Body of pancreas (tissue), 4 donors: ENCODE measurements at places on chromosomes 13 and 19.

GRCh38 chr13:64912141-64912540 lies 2318.0 kb downstream of the PCDH9 start:
- DNase-seq, result no peak

GRCh38 chr19:33705860-33706259 lies 84.1 kb downstream of the CHST8 start:
- no peak for DNase-seq

DNA sequence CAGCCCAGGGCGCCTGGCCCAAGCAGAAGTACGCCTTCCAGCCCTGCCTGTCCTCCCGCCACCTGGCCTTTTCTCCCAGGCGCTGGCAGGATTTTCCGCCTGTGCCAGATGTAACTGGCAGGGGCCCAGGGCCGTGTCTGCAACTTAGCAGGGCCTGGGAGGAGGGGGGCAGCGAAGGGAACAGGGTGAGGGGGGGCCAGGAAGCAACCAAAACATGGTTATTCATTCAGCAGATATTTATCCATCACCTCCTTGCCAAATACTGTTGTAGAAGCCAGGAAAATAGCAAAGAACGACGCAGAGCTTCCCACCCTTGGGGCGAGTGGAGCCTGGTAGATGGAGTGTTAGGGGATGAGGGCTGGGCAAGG lies 5.6 kb downstream of the TLE6 start:
- peak; percentile 97 for DNase-seq

DNA sequence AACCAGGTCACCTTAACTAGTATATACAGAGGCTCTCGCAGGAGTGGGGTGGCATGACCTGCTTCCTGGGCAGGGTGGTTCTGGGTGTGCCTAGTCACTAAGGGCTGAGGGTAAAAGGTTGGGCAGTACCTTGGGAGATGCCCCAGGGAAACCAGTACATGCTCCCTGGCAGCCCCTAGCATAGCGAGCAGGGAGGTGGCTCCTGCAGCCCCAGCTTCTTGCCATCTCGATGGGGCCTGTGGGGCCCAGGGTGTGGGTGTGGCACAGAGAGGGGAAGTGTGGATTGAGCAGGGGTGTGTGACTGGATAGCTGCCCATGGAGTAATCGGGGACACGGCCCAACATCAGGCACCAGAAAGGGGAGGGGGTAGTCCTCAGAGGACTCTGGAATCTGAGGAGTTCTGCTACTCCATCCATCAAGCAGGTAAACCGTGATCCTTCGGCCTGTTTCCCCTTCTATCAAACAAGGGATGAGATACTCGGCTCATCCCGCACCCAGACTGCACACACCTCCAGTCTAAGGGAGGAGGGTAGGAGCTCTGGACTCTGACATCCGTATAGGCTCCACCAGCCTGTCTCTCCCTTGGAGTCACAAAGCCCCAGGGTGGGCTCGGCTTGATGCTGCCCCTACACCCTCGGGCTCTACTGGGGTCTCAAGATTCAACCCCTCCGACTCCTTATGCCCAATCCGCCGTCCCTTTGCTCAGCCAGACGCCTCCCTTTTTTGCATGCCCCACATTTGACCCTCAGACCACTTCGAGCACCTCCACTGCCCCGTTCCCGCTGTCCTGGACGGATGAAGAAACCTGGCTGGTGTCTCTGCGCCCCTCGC lies 1.1 kb downstream of the ZBTB45 start:
- DNase-seq, result no peak

DNA sequence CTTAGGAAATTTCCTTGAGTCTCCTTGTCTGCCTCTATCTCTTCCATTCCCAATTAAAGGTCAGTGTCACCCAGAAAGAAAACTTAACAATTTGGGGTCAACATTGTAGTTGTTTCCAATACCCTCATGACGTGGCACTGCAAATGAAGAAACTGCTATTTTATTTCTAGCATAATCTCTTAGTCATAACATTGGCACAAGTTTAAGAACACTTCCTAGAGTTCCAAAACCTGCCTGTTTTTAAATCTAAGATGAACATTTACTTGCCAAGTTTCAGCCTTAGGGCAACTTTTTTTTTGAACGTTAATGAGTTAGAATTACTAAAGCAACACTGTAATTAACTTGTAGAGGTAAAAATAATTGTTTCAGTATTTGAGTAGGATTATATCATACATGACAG lies 108.0 kb downstream of the LMO7 start:
- no peak for DNase-seq

DNA sequence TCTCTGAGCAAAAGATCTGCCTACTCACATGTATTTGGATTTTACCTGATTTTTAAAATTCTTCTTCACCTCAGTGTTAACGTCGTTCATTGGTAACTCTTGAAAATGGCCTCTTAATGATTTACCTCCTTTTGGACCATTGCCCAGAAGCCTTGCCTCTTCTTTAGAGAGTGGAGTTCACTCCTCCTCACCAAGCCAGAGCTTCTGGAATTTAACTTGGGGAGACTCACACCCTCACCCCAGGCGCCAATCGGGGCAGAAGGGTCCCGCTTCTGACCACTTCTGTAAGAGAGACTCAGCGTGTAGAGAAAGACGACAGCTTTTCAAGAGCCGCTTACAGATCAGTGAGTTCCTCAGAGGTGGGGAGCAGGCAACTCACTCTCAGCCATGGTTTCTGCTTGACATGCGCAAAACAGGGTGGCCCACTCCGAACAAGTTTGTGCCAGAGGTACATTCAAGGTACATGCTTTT lies 2.7 kb downstream of the PNMA8C start:
- peak; percentile 71 for DNase-seq

- DNase-seq, result peak; percentile 31
These were observed 9.4 kb upstream of the SPC24 start for GRCh38 chr19:11164879-11165406.

DNA sequence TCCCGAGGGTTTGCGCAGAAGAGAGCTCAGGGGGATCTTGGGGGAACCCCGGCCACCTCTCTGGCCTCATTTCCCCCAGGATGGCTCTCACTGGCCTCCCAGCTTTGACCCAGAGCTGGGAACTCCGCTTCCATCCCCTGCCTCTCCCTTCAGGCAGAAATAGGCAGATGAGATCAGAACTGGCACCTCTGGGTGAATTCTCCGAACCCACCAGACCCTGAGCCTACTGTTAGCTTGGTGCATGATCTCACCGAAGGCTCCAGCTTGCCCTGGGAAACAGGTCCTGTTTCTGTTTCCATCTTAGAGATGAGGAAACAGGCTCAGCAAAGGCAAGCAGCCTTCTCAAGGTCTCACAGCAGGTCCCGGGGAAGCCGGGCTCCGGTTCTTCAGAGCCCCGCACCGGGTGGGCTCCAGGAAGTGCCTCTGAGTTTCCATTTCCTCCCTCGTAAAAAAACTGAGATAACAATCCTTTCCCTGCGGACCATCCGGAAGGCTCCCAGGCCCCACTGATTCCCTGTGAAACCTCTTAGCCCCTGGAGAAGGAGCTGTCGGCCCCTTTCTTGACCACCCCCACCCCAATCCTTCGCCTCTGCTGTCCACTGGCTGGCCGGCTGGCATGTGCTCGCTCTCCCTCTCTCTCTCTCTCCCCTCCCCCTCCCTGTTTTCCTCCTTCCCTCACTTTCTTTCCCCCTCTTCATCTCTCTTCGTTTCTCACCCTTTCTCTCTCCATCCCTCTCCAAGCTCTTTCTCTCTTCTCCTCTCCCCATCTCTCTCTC lies 2.1 kb downstream of the NECTIN2 start:
- DNase-seq, result peak; percentile 39

- DNase-seq, result no peak
These were observed 207.8 kb downstream of the DCLK1 start for GRCh38 chr13:35923347-35923746.

DNA sequence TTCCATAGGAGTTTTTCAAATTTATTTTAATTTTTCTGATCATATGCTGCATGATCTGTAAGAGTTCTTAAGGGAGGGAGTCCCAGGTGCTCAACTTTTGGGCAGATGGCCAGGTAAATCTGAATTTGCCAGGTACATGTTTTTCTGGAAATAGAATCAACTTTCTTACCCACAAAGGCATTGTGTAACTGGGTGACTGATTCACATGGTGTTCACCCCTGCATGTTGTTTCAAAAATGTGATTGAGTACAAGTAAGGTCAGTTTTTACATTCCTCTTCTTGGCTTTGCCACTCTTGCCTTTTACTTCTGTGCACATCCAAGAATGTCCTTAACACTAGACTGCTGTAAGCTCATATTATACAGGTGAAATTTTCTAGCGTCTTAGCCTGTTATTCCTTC lies 30.4 kb downstream of the RB1 start:
- no peak for DNase-seq

- DNase-seq, result no peak
These were observed 661.2 kb downstream of the TBC1D4 start for GRCh38 chr13:74820809-74821208.
